ENCODE measurements at places on chromosomes 1 and 21.
A peak's percentile ranks its signal among the peaks of the same experiment; 100 is the strongest.

DNA sequence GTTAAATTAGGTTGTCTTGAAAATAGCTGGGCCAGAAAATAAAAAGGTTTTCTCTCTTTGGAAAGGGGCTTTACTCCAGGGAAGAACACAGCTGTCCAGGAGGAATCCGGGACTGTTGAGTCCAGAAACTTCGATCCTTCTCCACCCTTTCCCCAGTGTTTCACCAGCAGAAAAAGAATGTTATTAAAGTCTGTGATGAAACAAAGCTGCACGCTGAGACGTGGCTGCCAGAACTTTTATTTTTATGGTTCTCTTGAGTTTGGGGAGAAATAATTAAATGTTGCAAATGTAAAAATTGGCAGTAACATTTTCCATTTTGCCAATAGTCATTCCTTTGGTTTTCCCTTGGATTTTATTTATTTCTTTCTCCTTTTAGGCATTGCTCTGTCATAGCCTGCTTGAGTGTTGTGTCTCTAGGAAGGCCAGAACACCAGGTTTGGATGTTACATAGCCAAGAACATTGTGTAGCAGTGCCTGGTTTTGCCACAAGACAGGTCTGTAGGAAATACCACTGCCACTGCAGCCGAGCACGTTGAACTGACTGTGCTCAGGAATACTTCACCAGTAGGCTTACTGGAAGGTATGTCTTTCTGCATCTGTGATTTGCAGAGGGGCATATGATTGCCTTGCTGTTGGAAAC is 87.4 kb downstream of the ROR1 start:
- DNase-seq, result no peak

- no peak for DNase-seq
These were observed 96.3 kb downstream of the ARHGEF10L start for GRCh38 chr1:17635811-17636210.

DNA sequence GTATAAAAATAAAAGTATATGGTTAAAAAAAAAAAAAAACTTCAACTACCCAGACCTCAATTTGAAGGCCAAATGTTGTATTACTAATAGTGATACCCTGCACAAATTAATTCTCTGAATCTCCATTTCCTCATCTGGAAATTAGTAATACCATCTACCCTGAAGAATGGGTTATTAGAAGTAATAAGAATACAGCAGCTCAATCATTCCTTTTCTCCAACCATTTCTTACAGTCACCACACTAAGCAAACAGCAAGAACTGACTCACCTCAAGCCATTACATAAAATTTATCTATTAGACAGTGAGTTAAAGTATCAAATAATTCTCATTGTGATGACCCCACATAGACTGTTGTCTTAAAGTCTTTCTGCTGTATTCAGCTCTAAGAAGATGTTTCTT is 39.6 kb downstream of the RERE start:
- no peak for DNase-seq

DNA sequence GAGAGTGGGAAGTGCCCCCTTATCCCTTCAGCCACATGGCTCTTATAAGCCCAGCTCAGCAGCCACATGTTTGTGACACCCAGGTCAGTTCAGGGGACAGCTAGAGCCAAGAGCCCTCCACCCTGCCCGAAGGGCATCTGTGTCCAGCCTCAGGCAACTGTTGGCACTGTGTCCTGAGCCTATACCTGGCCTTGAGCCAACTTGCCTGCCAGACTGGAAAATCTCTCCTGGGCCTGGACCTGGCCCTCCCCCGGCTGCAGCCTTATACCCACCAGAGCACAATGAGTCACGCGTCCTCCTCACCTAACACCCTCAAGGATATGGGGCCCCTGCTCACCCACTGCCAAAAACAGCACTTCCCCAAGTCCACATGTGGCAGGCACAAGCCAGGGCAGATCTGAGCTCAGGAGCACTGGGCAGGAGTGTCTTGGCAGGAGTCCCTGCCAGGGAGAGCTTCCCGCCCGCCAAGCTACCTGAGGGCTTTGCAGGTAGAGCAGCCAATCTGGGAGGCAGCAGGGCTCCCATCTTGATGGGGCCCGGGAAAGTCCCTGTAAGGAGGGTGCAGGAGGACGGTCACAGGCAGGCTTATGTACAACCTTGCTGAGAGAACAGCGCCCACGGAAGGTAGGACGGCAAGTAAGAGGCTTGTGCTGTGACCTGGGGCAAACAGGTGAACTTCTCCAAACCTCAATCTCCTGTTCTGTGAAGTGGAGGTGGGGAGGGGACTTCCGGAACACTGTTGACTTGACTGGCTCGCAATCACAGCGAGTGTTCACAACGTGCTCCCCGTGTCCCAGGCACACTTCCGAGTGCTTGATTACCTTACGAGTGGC is 19.8 kb upstream of the HSPG2 start:
- peak; percentile 96 for DNase-seq

- DNase-seq, result no peak
These were observed 570 bp upstream of the VASH2 start for GRCh38 chr1:212949771-212950170.

DNA sequence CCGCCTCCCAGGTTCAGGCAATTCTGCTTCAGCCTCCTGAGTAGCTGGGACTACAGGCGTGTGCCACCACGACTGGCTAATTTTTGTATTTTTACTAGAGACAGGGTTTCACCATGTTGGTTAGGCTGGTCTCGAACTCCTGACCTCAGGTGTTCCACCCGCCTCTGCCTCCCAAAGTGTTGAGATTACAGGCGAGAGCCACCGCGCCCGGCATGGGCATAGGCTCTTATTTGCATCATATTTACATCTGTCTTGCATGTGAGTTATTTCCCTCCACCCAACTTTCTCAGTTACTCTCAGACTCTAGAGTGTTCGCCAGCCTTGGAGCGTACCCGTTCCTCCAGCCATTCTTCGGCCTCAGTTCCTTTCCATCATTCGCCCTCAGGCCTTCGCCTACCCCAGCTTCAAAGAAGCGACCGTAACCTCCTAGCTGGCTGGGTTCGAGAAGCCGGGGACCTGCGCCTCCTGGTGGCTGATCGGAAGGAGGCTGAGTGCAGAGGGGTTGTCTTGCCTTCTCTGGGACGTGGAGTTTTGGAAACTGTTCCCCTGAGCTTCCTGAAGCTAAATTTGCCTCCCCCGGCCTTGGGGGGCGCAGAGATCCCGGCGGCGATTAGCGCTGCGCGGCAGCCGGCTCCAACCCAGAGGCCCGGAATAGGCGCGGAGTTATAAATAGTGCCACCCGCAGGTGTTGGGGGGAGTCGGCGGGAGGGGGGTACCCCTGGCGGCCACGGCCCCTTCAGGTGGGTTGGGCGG is 3.6 kb upstream of the ZBTB7B start:
- peak; percentile 60 for DNase-seq

- DNase-seq, result peak; percentile 38
These were observed 268.8 kb upstream of the CSF3R start for GRCh38 chr1:36751525-36751924.

DNA sequence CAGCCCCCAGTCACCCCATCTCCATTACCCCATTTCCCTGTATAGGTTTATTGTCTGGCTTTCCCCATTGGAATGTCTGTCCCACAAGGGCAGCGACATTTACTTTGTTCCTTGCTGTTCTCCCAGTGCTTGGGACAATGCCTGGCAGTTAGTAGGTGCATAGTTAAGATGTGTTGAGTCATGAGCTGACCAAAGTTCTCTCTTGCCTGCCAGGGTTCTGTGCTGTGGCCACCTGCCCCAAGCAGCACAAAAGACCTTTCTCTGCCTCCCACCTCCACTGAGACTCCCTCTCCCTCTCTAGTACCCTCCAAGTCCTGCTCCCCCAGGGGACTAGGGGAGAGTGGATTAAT is 40.0 kb downstream of the TMCO4 start:
- DNase-seq, result no peak

GRCh38 chr1:235952950-235953615 is 86.4 kb upstream of the LYST start:
- no peak for DNase-seq

DNA sequence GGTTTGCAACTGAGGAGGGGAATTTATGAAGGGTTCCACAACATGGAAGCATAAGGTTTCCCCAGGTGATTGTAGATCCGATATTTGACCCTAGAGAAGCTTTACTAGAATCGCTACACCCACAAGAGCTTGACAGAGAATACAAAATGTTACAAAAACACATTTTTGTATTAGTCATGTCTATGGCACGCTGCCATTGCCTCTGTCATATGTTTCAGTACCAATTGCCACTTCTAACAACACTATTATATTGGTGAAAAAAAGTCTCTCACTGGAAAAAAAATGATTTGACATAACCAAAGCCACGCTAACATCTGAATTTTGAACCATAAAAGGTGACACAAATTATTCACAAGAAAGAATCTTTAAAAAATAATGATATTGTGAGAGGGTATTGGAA is 214.5 kb downstream of the KCNT2 start:
- no peak for DNase-seq

GRCh38 chr1:37767488-37767887 is 2.6 kb upstream of the EPHA10 start:
- no peak for DNase-seq

- peak; percentile 85 for DNase-seq
These were observed 60.6 kb downstream of the PTPRC start for GRCh38 chr1:198699167-198700015.

- peak; percentile 39 for DNase-seq
These were observed 34.8 kb downstream of the ZMYND12 start for GRCh38 chr1:42420911-42421585.

DNA sequence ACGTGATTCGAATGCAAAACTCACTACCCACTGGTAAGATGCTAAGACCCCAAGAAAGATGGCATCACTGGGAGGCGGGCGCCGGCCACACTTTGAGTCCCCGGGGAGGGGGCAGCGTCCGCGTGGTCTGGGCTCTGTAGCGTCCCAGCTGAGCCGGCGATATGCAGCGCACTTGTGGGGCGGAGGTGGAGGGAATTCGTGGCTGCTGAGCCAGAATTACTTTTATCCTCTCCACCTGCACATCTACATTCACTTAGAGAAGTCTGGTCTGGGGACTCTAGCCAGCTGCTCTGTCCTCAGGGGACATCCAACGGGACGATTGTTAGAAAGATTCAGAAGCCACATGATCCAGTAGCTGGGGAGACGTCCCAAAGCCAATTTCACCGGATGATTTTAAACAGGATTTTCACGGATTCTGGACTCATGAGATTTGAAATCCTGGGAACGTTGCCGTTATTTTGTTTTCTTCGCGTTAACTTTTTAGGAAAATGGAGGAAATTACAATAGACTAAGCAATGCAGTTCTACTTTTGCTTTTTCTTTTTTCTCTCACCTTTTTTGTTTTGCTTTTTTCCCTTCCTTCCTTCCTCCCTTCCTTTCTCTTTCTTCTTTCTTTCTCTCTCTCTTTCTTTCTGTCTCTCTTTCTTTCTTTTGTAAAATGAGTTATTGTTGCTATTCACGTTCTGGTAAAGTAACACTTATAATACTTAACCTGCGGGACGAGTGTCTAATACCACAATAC is 1.3 kb downstream of the JAM2 start:
- no peak for DNase-seq

DNA sequence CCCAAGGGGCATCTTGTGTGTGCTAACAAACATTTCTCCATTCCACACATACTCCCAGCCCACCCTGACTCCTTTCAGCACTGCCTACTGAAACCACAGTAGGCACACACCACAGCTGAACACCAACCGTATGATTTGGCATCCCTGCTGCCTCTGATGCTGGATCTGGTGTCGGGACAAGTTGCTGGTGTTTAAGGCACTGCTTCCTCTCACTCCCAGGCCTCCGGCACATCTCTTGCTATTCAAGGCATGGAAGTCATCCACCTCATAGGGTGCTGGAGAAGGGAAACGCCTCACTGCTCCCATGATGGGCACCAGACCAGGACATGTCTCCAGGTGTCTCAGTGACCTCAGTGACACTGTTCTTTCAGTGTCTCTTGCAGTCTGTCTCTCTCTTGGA is 2.4 kb upstream of the ITLN2 start:
- no peak for DNase-seq

DNA sequence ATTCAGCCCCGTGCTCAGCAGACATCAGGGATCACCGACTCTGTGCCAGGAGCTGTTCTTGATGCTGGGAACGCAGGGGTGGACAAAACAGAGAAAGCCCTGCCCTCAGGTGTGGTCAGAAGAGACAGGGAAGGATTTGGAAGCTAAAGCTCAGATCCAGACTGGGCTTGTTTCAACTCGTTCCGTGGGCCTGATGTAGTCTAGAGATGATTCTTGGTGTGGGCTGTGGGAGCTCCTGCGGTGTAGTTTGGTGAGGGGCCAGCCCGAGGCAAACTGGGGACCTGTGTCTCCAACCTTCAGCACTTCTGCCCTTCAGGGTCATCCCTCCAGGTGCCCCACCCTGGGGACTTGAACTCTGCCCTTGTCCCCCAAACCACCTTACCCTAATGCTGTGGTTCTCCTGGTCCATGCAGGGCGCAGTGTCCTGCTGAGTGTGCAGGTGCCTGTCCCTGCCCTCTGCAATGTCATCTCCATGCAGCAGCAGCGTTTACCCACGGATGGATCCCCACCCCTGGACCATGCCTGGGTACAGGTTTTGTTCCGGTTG is 17.3 kb upstream of the ABCG1 start:
- DNase-seq, result no peak

DNA sequence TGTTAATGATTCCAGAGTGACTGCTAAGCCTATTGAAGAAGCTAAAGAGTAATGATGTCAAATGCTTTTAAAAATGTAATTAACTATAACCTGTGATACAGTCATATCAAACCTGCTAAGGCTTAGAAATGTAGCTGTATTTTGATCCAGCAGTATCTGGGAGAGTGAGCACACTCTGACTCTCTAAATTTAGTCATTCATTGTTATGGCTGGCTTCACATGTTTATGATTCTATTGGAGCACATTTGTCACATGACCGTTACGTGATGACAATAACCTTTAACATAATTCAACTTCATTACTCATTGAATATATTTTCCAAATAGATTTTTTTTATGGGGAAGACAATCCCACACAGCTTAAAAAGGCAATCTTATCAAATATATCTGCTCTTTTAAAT is 587.1 kb downstream of the LMO4 start:
- DNase-seq, result no peak

- peak; percentile 38 for DNase-seq
These were observed 316.9 kb upstream of the ADGRL4 start for GRCh38 chr1:79323239-79324025.

DNA sequence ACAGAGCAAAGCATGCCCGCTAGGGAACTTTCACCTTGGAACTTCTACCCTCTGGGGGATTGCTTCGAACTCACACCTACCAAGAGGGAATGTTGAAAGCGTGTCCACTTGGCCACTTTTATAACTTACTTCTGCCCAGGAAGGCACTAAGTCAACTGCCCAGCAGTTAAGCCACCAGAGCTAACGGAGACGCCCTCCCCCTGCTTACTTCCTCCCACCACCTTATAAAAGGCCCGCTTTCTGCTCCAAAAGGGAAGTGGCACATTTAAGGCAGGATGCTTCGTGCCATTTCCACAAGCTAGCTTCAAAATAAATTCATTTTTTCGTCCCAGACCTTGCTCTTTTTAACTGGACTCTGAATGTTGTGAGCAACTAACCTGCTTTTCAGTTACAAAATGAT is 3.2 kb upstream of the AK2 start:
- DNase-seq, result no peak

DNA sequence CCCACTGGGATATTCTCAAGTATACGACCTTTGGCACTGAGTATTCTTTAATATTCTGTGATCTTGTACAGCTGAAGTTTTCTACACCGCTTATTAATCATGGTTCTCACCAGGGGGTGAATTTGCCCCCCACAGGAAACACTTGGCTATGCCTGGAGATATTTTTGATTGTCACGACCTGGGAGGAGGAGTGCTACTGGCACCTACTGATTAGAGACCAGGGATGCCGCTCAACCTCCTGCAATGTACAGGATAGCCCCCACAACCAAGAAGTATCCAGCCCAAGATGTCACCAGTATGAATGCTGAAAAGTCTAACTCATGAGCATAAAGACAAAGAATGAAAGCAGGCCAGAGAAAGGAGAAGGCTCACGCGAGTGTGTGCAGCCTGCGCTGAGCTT is 13.7 kb downstream of the REG4 start:
- no peak for DNase-seq

GRCh38 chr1:99647490-99647889 is 1.6 kb downstream of the PALMD start:
- DNase-seq, result no peak
